ENCODE measurements at places on chromosomes 12 and 14.

DNA sequence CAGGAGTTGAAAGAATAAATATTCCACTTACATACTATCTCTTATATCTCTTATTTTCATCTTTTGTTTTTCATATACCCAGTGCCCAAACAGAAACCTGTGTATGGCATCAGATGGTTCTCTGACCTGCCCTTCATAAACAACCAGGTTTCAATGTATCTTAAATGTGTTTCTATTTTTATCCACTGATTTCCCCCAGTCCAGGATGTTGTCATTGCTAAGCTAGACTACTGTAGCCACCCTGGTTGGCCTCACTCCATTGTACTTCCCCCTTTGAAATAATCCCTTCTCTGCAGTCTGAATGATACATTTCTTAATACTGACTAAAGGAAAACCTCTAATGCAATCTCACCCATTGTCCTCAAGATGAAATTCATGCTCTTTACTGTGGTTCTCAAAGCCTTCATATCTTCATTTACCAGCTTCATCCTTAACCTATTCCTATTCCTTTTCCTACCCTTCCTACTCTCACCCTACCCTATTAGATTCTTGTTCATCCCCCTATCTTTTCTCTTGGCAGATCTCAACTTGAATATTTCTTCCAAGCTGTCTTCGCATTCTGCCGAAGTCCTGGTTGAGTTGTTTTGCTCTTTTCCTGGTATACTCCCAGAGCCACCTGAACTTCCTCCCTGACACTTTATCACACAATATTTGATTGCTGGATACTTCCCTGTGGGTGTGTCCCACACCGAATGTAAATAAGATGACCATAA lies 312.4 kb downstream of the FOXG1 start:
- no peak for DNase-seq

GRCh38 chr12:49707812-49708147 lies 575 bp upstream of the FMNL3 start:
- DNase-seq = no peak

DNA sequence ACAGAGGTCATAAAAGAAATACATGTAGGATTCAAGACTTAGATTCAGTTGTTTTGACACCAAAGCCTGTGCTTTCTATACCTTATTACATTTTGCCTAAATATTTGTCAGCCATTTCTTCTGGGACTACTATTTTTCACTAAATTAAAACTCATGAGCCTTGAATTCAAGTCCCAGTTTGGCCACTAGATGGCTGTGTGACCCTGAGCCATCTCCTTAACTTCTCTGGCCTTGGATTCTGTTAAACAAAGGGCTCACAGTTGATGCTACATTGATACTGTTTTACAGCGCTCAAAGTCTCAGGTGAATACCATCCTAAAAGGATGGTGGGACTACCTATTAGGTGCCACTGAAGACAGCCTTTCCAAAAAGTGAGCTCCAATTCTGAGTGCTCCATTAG lies 39.6 kb upstream of the CCDC198 start:
- DNase-seq = no peak

DNA sequence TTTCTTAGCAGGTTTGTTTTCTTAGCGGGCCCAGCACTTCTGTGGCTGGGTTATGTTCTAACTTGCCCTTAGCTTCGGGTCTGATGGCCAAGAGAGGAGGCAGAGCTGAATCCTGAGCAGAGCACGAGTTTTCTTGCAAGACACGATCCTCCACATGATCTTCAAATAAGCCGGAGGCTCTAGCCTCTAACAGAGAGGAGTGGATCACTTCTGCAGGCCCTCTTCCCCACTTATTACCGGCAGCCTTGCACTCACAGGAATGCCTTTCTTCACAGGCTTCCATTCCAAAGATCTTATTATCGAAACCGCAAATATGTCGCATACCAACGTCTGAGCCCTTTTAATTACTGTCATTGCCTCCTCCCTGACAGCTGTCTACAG lies 79.5 kb downstream of the SINHCAF start:
- no peak for DNase-seq

DNA sequence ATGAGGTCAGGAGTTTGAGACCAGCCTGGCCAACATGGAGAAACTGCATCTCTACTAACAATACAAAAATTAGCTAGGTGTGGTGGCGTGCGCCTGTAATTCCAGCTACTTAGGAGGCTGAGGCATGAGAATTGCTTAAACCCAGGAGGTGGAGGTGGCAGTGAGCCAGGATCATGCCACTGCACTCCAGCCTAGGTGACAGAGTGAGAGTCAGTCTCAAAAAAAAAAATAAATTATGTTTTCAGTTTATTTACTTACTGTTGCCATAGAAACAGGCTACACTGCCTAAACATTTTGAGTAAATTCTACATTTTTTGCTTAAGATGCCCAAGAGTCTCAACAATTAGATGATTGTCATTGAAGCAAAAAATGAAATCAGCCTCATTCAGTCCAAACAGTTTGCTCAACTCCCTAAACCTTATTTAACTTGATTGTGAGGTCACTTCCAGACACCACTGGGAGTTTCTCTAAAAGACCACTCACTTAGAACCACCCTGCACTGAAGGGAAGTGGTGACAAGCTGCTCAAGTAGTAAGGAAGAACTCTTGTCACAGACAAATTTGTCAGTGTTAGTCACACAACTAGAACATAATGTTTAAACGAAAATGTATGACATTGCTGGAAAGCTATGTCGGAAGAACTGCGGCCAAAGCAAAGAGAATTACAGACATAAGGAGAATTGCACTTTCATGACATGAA lies 9.8 kb upstream of the GNPNAT1 start:
- DNase-seq = no peak

DNA sequence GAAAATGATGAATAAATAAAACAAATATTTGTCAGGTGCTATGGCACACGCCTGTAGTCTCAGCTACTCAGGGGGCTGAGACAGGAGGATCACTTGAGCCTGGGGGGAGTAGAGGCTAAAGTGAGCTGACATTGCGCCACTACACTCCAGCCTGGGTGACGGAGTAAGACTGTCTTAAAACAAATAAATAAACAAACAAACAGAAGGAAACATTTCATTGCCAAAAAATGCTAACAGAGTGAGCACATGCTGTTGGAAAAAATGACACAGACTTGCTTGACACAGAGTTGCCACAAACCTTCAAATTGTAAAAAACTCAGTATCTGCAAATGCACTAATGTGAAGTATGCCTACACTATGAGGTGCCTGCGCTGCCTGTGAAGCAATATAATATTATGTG lies 50.8 kb upstream of the AP4S1 start:
- DNase-seq = no peak

DNA sequence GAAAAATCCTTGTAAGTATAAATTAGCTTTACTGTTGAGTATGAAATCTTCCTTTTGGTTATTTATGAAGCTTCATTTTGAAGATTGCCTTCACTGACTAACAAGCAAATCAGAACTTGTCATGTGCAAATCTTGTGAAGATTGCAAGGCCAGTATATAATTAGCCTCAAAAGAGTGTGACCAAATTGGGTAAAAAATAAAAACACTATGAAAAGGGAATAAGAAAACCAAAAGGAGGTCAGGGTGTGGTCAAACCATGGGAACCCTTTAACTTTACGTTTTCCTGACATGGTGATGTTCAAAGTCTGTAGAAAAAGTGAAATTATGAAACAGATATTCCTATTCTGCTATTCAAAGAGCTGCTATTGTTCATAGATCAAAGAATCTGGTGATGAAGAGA lies 230.3 kb downstream of the BCAT1 start:
- DNase-seq = no peak

DNA sequence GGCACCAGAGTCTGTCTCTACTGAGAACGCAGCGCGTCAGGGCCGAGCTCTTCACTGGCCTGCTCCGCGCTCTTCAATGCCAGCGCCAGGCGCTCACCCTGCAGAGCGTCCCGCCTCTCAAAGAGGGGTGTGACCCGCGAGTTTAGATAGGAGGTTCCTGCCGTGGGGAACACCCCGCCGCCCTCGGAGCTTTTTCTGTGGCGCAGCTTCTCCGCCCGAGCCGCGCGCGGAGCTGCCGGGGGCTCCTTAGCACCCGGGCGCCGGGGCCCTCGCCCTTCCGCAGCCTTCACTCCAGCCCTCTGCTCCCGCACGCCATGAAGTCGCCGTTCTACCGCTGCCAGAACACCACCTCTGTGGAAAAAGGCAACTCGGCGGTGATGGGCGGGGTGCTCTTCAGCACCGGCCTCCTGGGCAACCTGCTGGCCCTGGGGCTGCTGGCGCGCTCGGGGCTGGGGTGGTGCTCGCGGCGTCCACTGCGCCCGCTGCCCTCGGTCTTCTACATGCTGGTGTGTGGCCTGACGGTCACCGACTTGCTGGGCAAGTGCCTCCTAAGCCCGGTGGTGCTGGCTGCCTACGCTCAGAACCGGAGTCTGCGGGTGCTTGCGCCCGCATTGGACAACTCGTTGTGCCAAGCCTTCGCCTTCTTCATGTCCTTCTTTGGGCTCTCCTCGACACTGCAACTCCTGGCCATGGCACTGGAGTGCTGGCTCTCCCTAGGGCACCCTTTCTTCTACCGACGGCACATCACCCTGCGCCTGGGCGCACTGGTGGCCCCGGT lies at the start of gene PTGDR:
PTGDR (plus strand) TSS at position 198 of the 778 bp plus-strand sequence; CDS start at position 315, 117 bp downstream.
- no peak for DNase-seq

DNA sequence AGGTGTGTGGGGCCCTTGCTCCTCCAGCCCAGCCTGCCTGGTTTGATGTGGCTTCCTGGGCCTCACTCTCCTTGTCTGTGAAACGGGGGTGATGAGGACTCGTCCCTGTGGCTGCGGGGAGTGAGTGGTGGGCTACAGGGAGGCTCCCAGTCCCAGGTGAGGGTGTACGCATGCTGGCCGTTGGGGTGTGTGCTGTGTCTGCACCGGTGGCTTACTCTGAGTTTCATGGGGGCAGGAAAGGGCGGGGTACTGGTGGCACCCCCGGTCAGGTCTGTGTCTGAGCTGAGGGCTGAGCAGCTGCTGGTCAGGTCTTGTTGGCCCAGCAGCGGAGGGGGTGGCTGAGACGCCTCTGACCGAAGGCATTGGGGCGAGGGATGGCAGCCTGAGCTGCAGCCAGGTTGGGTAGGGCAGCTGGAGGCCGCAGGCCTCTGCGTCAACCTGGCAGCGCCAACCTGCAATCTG lies 11.2 kb downstream of the ULK1 start:
- DNase-seq = no peak

- DNase-seq = no peak
These were observed 141.7 kb upstream of the NRXN3 start for GRCh38 chr14:78028471-78028870.

DNA sequence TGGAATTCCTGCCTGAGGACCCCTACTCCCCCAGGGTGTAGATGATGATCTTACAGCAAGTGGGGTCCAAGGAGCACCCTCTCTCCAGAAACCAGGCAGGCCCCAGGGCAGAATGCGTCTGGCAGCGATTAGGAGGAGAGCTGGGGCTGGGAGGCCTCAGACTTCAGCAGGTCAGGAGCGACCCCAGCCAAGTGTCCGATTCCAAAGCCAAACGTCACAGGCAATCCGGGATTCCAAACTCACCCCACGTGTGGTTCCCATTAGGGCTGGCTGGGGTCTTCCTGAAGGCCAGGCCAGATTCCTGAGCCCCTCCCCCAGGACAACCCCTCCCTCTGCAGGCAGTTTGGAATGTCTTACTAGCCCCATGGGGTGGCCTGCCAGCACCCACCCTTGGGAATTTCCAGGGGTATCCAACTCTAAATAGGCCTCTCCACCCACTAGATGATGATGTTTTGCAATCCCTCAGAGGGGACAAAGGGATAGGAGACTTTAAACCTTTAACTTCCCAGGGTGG lies 17.3 kb upstream of the FIGNL2 start:
- no peak for DNase-seq

DNA sequence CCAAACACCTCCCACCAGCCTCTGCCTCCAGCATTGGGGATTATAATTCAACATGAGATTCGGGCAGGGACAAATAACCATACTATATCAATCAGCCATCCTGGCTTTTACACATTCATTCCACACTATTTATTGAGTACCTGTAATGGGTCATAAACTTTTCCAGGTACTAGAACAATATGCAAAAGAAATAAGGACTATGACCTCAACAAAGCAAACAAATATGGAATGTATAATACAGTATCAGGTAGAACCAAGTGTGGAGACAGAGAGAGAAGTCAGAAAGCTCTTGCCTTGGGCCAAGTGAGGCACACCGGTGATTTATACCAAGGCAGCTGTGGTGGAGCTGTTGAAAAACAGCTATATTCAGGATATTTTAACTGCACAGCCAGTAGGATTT lies 116.3 kb downstream of the TSPAN8 start:
- DNase-seq = no peak

- no peak for DNase-seq
These were observed 35.7 kb downstream of the B4GALNT3 start for GRCh38 chr12:495466-495865.

- peak; percentile 12 for DNase-seq
These were observed 133.0 kb downstream of the PAWR start for GRCh38 chr12:79557690-79558315.

DNA sequence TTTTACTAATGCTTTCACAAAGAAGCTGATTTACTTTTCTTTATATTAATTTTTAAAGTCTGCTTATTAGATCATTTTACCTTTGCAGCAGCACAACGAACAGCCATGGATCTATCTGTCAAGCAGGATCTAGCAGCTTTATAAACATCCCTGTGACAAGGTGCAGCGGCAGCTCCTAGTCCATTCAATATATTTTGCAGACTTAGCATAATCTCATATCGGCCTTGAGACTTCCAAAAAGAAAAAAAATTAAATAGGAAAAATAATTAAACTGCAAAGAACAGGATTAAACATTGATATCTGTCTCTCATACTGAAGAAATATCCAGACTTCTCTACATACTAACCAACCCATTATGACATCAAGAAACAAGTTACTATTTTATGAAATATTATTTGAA lies 25.2 kb downstream of the HEATR5A start:
- DNase-seq = no peak

DNA sequence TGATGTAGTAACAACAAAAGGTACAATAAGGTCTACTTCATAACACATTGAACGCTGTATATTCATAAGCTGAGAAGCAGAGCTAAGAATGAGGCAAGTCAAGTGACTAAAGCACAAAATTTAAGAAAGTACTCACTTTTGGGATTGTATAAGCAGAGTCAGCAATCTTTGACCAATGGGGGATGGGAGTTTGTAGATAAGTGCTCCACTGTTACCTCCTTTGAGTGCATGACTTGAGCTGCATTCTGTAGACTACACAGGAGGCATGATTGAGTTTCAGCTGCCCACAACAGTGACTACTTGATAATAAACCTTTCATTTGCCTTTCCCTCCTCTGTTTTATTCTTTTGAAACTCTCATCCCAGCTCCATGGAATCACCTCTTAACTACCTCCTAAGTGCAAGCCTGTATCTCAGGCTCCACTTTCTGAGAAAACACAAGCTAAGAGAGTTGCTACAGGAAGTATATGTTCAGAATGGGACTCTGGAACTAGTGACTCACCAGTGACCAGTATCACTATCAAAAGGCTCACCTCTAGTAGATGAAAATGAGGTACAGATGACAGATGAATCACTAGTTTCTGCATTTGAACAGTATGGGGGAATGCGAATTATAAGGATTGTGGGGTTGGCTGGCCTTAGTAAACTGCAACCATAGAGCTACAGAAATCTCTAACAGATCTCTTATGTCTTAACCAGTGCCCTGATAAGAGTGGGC lies 49.2 kb downstream of the SLC35F4 start:
- DNase-seq = no peak

GRCh38 chr12:25868193-25868592 lies 90.3 kb upstream of the RASSF8 start:
- DNase-seq = no peak

GRCh38 chr12:119931402-119931801 lies 54.3 kb upstream of the CIT start:
- no peak for DNase-seq
